Kidney tubule cell (primary cell): ENCODE measurements at places on chromosomes 13 and 19.

- DNase-seq, result peak; percentile 85
These were observed 8.1 kb downstream of the STK11 start for GRCh38 chr19:1213391-1214286.

DNA sequence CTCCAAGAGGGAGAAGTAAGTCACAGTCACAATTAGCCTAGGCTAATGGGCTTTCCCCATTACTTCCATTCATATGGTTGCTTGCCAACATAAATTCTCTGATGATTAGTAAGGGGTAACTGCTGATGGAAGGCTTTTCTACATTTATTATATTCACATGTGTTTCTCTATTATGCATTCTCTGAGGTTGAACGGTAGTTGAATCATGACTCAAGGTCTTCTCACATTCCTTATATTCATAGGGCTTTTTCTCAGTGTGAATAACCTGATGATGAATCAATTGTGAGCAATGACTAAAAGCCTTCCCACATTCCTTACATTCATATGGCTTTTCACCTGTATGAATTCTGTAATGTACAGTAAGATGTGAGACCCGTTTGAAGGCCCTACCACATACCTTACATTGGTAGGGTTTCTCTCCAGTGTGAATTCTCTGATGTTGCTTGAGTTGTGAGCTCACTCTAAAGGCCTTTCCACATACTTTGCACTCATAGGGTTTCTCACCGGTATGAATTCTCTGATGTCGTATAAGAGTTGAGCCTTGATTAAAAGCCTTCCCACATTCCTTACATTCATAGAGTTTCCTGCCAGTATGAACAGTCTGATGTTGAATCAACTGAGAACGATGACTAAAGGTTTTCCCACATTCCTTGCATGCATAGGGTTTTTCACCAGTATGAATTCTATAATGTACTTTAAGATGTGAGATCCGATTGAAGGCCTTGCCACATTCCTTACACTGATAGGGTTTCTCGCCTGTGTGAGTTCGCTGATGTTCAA lies 9.3 kb downstream of the ZNF582 start:
- peak; percentile 91 for DNase-seq

- no peak for DNase-seq
These were observed 500.6 kb downstream of the KCTD12 start for GRCh38 chr13:76385586-76385985.

DNA sequence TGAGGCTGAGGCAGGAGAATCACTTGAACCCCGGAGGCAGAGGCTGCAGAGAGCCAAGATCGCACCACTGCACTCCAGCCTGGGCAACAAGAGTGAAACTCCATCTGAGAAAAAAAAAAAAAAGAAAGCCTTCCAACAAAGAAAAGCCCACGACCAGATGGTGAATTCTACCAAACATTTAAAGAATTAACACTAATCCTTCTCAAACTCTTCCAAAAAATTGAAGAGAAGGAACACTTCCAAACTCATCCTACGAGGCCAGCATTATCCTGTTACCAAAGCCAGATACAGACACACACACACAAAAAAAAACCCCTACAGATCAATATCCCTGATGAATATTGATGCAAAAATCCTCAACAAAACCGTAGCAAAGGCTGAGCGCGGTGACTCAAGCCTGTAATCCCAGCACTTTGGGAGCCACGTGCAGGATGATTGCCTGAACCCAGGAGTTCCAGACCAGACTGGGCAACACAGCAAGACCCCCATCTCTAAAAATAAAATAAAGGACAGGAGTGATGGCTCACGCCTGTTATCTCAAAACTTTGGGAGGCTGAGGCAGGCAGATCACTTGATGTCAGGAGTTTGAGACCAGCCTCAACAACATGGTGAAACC lies 6.2 kb upstream of the EVI5L start:
- DNase-seq, result no peak

DNA sequence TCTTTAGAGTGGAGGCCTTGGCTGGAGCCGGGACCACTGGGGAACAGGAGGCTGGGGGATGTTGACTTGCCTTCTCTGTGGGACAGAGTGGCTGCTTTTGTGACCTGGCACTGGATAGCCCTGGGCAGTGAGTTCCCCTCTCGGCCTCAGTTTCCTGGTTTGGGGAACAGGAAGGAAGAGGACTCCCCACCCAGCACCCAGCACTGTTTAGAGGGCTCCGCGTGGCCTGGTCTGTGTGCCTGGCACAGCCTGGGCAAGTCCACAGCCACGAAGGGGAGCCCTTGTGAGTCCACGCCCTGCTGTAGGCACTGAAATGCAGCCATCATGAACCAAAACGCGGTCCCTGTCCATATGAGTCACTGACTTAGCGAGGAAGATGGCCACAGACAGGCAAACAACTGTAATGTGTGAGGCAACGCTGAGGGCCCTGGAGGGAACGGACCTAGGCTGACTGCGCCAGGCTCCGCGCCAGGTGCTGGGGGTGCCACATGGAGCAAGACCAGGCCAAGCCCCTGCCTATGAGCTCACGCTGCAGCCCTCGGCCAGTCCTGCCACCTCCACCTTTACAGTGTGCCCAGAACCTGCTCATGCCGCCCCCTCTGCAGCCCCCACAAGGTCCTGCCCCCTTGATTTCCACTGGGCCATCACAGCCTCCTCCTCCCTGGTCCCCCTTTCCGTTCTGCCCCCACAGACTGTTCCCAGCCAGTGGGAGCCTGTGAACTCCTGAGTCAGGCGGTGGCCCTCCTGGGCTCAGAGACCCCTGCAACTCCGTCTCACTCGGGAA lies 35.5 kb downstream of the PAK4 start:
- DNase-seq, result peak; percentile 18
